ENCODE measurements at places on chromosomes 6 and 20.
A peak's percentile ranks its signal among the peaks of the same experiment; 100 is the strongest.

DNA sequence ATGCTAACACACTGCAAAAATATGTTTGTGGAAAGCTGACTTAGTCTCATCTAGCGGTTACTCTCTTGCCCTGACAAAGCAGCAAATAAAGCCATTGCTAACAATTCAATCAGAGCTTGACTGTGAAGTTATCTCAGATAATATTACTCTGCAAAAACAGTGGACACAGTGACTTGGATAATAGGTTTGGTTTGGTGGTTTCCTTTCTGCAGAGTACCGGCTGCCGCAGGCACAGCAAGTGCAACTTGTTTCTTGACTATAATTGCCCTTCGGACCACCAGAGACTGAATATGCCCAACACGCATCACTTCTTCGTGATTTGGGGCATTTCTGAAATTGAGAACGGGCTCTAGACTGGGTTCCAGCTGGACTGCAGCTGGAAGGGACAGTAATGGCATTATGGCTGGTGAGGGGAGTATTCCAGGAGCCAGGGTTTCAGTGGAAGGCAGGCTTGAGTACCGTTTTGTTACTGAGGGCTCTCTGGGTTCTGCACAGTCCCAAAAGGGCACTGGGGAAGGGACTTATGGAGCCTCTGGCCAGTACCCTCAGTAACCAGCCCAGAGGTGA is 40.0 kb downstream of the DSTN start:
- DNase-seq, result no peak

DNA sequence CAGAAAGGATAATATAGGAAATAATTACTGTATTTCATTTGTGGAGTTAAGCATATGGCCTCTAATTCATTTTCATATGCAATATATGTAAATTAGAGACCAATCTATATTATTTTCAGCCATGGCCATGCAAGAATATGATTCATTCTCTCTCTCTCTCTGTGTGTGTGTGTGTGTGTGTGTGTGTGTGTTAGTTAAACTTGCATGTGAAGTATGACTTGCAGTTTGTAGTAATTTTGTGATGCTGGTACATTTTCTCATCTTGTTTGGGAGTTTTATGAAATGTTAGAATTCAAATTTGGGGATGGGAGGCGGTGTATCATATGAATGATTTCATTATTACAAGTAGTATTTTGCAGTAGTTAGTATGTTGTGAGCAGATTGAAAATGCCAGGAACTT is 74.8 kb downstream of the JARID2 start:
- DNase-seq, result no peak

- no peak for DNase-seq
These were observed 205.3 kb upstream of the TCF21 start for GRCh38 chr6:133683606-133684005.

DNA sequence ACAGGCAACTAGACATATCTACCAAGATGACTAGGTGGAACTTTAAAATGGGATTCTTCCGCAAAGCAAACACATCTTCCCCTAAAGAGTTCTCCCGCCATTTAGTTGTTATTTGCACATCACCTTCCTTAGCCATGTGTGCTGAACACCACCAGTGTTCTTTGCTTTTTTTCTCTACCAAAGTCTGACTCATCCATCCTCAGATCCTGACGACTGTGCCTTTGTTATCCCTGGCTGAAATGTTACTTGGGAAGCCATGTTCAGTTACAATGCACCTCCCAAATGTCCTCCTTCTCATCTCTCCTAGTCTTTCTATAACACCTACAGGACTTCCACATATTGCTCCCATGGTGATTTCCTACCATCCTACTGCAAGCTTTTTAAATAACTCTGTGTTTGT is 593.5 kb upstream of the ARID1B start:
- no peak for DNase-seq

GRCh38 chr20:53934421-53935343 is 135.7 kb downstream of the BCAS1 start:
- no peak for DNase-seq

DNA sequence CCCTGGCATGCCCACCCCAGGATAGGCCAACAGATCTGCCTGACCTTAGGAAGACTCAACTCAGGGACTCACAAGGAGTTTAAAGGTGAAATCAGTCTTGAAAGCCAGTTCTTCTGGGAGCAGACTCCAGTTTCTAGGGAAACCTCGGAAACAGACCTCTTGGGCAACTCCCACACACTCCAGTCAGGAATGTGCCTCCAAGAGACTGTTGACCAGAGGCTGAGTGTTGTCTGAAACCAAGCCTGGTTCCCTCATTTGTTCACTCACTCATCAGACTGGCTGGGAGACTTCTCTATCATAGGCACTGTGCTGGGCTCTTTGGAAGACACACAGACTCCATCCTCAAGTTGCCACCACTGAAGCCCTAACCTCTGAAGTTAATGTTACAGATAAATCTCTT is 1.8 kb downstream of the TREM1 start:
- no peak for DNase-seq

DNA sequence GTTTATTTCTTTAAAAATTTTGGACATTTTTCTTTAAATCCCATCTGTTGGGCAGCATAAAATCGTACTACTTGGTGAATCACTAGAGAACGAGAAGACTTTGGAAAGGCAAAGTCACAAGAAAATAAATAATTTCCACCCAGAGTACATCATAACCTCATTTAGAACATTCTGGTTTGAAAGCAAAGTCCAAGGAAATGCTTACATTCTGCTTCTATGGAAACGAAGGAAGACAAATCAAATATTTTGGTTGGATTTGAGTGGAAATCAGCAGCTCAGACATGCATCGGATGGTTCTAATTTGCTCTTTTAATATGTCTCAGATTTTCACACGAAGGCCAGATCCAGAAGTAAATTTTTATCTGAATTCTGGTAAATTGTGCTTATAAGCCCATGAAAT is 60.7 kb upstream of the LTV1 start:
- DNase-seq, result no peak

- DNase-seq, result peak; percentile 5
These were observed 200.3 kb upstream of the FAM83B start for GRCh38 chr6:54646069-54646950.

DNA sequence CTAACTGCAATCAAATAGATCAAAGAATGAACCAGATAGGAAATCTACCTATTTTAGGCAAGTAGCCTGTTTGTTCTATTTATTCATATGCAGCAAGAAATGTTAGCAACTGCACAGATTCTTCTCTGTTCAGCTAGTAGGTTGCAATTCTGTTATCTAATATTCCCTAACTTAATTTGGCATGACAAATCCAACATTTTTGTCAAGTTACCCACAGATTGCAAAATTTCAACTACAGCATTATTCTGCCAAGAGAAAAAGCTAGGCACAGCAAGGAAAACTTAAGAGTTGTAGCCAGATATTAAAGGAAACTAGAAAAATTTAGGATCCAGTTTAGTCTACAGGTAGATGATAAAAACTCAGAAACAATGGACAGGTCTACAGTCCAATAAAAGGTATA is 104.4 kb upstream of the SYNCRIP start:
- DNase-seq, result no peak

All from NCI-H1092 treated with DMSO at 0.1 percent for 48 hours (cell line).